ENCODE measurements at places on chromosomes 2 and 18.

- peak; percentile 81 for DNase-seq
Observed at GRCh38 chr2:205685314-205686055, 3.2 kb downstream of the NRP2 start.

DNA sequence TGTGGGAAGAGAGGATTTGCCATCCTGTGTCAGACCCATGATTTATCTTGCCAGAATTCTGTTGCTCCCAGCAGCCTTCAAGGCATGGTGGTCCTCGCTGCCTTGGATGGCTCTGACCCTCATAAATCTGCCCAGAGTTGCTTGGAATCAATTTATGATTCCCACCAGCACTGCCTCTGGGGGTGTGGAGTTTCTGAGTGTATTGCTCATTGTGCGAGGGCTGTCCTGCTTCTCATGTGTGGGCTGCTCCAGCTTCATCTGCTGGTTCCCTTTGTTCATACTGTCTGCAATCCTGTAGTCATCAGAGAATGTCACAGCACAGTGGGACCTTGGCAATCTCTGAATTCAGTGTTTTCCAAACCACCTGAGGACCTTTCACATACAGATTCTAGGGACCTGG, 139.8 kb downstream of the CLIP4 start:
- no peak for DNase-seq

GRCh38 chr2:45653122-45653913, 1.8 kb downstream of the PRKCE start:
- DNase-seq, result no peak

GRCh38 chr2:43105586-43106558, 120.5 kb downstream of the ZFP36L2 start:
- peak; percentile 27 for DNase-seq

DNA sequence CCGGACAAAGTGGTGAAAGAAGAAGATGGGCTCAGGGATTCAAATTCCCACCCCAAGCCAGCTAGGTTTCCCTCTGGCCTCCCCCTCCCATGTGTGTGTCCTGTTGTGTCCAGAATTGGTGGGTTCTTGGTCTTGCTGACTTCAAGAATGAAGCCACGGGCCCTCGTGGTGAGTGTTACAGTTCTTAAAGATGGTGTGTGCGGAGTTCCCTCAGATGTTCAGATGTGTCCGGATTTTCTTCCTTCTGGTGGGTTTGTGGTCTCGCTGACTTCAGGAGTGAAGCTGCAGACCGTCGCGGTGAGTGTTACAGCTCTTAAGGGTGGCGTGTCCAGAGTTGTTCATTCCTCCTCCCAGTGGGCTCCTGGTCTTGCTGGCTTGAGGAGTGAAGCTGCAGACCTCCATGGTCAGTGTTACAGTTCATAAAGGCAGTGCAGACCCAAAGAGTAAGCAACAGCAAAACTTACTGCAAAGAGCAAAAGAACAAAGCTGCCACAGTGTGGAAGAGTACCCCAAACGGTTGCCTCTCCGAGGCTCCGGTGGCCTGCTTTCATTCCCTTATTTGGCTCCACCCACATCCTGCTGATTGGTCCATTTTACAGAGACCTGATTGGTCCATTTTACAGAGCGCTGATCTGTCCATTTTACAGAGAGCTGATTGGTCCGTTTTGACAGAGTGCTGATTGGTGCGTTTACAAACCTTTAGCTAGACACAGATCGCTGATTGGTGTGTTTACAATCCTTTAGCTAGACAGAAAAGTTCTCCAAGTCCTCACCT, 37.7 kb upstream of the KLF11 start:
- no peak for DNase-seq

DNA sequence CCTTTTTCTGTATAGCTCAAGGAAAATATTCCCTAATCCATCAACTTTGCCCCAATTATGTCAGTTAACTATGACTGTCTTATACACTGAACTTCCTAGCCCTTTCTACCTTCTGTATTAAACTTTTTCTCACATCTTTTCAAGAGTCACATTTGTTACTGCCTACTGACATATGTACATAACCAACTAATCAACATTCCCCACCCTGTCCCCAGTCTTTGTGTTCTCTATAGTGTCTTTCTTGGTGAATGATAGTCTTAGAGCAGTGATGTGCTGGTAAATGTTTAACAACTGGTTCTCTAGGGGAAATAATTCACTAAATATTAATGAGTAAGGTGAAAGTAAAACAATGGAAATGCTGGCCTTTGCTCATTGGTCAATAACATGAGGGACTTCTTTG, 61.6 kb upstream of the PIK3C3 start:
- no peak for DNase-seq

DNA sequence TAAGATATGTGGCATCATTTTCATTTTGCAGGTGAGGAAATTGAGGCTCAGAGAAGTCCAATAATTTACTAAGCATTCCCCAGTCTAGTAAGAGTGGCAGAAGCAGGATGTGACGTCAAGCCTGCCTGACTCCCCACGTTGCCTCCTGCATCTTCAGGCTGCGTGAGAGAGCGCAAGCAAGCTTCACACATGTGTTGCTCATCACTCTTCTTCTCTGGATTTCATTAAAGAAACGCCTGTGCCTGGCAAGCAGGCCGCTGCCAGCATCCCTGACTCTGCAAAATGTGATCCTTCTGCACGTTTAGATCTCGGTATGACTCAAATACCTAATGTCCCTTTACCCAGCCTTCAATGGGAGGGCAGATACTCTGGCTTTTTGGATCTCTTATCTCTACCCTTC, 96.8 kb downstream of the PRKCE start:
- no peak for DNase-seq

DNA sequence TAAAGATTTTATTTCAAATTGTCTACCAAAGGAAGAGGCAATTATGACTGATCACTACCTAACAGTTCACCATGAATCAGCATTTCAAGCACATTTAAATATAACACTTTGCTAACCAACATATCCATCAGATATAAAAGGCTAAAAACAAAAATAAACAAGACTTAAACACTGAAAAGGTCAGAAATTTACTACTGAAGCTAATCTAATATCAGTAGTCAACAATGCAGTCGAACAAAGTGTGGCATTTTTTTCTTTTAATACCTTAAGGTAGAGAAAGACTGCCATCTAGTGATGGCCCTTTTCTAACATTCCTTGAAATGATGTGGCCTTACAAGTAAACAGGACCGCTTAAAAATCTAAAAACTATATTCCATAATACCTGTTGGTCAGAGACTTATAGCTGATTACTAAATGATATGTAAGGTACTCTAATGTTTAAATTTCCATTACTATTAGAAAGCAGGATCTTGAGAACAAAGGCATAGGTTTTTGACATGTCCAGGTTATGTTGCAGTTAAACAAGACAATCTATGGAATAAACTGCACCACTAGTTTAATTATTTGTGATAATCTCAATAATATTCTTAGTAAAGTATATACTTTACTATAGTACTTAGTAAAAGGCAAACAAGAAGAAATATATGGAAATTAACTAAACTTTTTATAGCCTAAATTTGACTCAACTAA, 80.0 kb downstream of the EXOC6B start:
- peak; percentile 71 for DNase-seq

- no peak for DNase-seq
Observed at GRCh38 chr2:144468823-144469595, 50.9 kb downstream of the ZEB2 start.

GRCh38 chr2:84904717-84905174, 710 bp upstream of the TMSB10 start:
- peak; percentile 72 for DNase-seq

DNA sequence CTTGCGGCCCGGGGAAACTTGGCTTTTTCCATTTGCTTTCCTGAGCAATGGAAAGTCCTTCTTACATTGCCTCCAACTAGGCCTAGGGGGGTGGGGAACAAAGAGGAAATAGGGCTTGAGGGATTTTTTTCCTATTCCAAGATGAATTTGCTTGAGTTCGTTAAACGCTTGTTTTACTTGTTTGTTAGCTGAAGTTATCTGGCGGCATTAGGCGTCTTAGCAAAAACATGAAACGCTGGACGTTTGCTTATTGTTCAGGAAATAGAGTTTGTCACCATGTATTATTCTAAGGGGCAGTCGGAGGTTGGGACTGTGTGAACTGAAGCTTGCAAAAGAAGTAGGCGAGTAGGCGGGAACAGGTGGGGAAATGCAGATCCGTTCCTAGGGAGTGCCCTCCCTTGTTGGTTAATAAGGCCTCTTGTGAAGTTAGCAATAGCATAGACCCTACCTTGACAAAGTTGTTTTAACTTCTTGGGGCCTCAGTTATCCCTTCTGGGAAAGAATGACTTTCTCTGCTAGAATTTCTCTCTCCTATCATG, 1.9 kb downstream of the CABLES1 start:
- peak; percentile 16 for DNase-seq

- no peak for DNase-seq
Observed at GRCh38 chr18:10252952-10253705, 201.3 kb upstream of the APCDD1 start.

DNA sequence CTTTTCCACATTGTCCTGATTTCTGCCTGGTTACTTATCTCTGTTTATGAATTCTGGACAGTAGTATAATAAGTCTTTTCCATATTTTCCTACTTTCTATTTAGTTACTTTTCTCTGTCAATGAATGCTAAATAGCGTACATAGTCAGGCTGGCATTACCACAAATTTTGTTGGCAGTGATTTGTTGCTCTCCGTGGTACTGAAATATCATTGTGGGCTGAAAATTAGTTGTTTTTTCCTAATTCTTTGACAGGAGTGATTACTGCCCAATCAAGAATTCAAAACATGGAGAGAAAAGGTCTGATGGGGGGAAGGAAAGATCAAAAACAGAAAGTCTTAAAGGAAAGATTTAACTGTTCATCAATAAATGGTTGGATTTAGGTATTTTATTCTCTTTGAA, 7.7 kb upstream of the GALNT13 start:
- peak; percentile 5 for DNase-seq

GRCh38 chr2:60693551-60693950, 62.5 kb upstream of the PAPOLG start:
- no peak for DNase-seq

DNA sequence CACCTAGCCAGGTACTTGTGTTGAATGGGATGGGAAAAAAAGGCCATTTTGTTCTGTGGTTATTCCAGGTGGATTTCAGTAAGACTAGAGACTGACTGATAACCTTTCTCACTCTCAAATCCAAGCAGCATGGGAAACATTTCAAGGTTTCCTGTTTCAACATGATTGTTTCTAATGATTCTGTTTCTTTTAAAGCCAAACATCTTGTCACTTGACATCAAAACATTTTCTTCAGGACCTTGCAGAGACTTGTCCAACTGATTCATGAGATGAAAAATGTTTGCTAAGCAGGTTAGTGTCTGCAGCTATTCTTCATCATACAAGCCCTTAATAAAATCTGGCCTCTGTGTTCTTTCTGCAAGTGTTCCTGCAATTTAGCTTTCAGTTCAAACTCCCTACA, 456.5 kb upstream of the CWC22 start:
- no peak for DNase-seq

GRCh38 chr2:143581134-143581533, 451.9 kb downstream of the ARHGAP15 start:
- DNase-seq, result no peak

DNA sequence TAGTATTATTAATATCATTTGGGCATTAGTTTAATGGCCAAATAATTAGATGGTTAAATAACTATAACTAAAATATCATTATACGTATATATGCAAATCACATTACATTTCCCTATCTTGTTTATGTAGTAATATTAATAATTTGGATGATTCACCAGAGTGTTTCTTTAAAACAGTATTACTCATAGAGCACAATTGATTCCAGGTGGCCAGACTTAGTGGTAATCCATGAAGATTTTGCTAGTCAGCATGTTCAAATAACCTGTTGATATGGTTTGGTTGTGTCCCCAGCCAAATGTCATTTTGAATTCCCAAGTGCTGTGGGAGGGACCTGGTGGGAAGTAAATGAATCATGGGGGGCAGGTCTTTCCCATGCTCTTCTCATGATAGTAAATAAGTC, 782.3 kb downstream of the LRP1B start:
- DNase-seq, result no peak

DNA sequence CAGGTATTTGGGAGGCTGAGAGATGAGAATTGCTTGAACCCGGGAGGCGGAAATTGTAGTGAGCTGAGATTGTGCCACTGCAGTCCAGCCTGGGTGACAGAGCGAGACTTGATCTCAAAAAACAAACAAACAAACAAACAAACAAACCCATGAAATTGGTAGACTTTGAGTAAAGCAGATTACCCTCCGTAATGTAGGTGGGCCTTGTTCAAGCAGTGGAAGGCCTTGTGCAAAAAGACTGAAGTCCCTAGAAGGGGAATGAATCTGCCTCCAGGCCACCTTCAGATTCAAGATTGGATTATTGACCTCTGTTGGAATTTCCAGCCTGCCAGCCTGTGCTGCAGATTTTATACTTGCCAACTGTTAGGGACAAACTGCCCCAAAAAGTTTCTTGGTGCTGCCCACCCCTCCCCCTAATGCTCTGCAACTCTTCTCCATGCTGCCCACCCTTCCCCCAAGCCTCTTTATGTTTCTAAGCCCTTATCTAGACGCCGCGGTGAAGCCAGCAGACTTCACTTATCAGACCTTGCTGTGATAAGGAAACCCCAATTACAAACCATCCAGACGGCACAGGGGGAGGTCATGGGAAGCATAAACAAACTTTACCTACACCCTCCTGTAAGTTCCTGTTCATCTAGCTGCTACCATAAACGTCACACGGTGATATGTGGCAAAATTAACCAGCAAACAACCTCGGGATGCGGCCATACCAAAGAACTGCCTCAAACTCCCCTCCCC, 17.0 kb downstream of the CYP27A1 start:
- DNase-seq, result no peak

DNA sequence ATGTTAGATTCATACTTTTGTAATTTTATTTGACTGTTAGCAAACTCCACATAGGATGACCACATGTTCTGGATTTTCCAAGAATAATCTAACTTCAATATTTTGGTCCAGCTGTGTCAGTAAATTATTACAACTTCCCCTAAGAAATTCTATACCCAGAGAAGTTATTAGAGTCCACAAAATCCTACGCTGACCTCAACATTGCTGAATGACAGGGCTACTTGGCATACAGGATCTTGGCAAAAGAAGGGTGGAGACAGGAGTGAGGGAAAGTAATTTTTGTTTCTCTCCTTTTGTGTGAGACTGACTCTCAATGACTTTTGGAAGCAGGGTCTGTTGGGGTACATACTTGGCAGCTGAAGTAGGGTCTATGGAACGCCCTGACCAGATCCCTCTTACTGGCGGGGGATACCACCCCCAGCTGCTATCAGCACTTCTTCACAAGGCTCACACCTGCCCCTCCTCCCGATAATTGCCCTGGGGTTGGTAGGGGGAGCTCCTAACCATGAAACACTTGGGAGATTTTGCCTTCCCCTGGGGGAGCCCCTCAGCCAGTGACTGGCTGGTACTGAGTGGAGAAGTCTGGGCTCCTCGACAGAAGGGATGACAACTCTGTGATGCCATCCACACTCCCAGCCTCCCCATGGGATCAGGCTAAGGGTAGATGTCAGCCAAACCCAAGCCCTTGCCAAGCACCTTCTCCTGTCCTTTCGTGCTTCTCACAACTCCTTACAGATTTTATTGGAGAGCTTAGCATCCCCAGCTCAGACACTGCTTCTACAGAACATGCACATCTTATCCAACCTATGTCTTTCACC, 110.6 kb upstream of the FHL2 start:
- no peak for DNase-seq

- DNase-seq, result no peak
Observed at GRCh38 chr2:1811258-1811970, 67.1 kb upstream of the PXDN start.

Measured in ACHN (cell line).